ENCODE measurements at places on chromosomes 16 and 17.

- no peak for DNase-seq
Observed at GRCh38 chr17:74079537-74080300, 123.8 kb upstream of the RPL38 start.

DNA sequence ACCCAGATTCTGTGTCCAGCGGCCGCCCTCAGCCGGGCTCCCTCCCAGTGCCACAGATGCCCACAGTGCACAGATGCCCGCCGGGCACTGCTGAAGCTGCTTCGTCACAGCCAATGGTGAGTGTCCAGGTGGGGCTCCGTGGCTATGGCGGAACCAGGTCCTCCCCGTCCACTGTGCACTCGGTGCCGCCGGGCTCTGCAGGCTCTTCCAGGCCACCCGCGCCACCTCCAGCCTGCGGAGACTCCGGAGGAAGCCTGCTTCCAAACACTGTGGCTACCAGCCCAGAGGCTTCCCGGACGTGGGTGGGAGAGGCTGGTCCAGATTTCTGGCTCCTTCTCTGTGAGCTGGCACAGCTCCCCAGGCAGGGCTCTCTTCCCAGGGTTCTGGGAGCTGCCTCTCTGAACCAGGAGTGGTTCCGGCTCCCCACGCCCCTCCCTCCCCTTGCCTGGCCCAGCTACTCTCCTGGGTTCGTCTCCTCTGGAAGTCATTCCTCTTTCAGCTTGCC is 2.8 kb upstream of the PYCR1 start:
- DNase-seq: no peak

GRCh38 chr17:82781894-82782274 is 30.0 kb downstream of the TBCD start:
- DNase-seq: no peak

GRCh38 chr16:85062845-85063244 is 35.2 kb downstream of the KIAA0513 start:
- no peak for DNase-seq

DNA sequence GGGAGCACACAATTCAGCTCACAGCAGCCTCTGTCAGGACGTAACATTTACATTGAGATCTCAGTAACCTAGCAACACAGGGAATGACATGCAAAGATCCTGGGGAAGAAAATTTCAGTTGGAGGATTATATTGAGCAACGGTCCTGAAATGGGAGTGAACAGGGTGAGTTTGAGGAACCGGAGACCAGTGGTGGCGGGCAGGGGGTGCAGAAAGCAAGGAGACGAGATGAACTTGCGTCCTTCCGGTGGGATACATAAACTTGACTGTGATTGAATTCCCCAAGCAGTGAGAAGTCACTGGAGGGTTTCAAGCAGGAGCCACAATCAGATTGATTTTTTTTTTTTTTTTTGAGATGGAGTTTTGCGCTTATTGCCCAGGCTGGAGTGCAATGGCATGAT is 51.5 kb downstream of the SHISA6 start:
- no peak for DNase-seq

DNA sequence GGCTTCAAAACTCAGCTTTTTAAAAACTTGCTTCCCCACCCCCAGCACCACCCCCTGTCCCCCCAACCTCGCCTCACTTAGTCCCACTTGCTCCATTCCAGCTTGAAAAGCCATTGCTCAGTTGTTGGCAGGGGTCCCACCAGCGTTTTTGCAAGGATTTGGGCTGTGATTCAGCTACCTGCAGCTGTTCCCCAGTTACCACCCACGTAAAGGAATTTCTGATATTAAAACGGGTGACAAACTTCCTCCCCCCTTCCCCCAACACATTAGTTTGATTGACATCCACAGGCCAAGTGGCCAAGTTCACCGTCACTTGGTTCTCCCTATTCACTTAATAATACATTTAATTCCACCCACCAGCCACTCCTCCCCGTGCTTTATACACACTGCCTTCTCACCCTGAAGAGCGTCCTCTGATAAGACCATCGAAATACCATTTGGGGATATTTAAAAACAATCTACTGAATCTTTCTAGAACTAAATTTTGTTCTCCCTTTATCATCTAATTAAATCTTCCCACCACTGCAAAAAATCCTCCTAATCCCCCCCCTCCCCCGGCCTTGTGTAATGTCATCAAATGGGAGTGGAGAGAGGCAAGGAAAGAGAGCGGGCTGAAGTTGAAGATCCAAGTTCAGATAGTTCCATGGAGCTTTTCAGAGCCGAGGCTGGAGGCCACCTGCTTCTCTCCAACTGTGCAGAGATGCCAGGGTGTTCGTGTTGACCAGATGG is 55.1 kb downstream of the SOX9 start:
- DNase-seq: no peak

GRCh38 chr17:50206604-50207293 is 5.3 kb upstream of the COL1A1 start:
- no peak for DNase-seq

DNA sequence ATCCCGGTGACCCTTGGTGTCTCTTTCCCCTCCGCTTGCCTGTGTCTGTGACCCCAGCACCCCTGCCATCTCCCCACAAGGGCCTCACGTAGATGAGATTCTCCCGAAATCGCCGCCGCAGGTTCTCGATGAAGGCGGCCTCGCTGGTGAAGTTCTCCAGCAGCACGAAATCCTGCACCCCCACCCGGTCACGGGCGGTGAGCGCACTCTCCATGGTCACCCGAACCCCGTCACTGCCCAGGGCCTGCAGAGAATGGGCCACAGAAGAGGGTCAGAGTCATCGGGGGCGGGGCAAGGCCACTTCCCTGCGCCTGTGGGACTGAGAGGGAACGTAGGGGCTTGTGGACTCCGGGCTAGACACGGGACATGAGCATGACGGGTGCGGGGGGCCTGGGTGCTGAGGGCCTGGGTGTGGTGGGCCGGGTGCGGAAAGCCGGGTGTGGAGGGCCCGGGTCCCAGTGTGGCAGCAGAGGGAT is 8.4 kb downstream of the MYO1C start:
- no peak for DNase-seq

DNA sequence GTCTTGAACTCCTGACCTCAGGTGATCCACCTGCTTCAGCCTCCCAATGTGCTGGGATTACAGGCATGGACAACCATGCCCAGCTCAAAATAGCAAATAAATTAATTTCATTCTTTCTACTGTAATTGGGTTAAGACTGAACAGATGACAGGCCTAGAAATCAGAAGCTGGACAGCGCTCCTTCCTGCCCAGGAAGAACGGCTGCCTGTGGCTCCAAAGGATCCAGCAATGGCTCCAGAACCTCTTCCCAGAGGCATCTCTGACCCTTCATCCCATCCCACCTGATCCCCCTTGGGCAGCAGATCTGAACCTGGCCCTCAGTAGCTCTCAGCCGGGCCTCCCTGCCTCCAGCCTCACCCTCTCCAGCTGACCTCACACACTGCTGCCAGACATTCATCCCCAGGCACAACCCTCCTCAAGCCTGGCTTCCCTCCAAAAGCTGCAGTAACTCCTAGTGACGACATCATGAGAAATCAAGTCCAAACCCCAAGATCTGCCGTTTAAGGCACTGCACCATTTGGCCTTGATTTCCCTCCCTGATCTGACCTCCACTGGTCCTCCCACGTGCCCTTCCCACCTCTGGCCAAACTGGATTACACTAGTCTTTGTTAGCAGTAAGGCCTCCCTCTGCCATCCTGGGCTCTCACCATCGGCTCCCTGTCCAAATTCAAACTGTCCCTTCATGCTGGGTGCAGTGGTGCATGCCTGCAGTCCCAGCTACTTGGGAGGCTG is 3.1 kb upstream of the MIF4GD start:
- no peak for DNase-seq

DNA sequence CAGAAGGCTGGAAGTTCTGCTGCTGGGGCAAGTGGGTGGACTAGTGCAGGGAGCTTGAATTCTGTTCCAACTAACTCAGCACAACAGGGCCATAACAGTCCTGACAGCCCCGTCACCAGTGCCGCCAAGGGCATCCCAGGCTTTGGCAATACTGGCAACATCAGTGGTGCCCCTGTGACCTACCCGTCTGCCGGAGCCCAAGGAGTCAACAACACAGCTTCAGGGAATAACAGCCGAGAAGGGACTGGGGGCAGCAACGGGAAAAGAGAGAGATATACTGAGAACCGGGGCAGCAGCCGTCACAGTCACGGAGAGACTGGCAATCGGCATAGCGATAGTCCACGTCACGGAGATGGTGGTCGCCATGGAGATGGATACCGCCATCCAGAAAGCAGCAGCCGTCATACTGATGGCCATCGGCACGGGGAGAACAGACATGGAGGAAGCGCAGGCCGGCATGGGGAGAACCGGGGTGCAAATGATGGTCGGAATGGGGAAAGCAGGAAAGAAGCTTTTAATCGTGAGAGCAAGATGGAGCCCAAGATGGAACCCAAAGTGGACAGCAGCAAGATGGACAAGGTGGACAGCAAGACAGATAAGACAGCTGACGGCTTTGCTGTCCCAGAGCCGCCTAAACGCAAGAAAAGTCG is 9.4 kb upstream of the PSMC5 start:
- DNase-seq: no peak

GRCh38 chr16:10200637-10201586 is 18.7 kb upstream of the GRIN2A start:
- peak; percentile 56 for DNase-seq

- DNase-seq: no peak
Observed at GRCh38 chr16:29653471-29653870, 9.6 kb upstream of the SPN start.

DNA sequence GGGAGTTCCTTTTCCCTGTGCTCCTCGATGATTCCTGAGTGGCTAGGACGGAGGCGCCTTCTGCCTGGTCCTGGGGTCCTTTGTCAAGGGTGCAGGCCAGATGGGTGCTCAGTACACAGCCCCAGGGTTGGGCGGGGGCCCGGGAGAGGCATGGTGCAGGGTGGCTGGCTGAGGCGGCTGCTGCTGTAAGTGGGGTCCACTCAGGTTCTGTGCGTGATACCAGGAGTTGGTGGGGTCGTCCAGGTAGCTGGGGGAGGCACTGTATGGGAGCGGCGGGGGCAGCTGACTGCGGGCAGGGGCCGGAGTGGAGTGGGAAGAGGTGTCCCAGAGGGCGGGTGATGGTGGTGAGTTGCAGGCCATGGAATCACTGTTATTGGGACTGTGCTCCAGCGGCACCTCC is 3.6 kb downstream of the DLX3 start:
- no peak for DNase-seq

- DNase-seq: no peak
Observed at GRCh38 chr16:15502041-15502725, 67.8 kb downstream of the BMERB1 start.

DNA sequence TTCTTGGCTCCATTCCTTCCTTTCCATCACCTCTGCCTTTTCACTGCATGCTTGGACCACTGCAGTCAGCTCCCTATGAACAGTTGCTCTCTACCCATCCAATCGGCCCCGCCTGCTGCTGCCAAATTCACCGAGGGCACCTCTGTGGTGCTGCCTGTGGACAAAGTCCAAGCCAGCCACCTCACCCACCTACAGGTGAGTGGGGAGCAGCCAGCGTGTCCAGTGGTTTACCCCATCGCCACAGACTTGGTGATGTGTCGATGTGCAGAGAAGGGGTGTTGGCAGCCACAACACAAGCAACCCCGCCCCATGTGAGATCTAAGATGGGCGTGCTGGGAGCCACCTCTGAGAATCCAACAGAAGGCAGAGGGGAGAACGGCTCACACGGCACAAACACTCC is 43.7 kb upstream of the STH start:
- DNase-seq: no peak

GRCh38 chr16:88813269-88814143 is 1.8 kb upstream of the APRT start:
- no peak for DNase-seq

GRCh38 chr16:2155977-2156848 is 631 bp downstream of the TRAF7 start:
- no peak for DNase-seq

- no peak for DNase-seq
Observed at GRCh38 chr17:32742681-32743538, 134.0 kb downstream of the MYO1D start.

- no peak for DNase-seq
Observed at GRCh38 chr17:49926886-49927285, 42.1 kb upstream of the DLX4 start.

Measured in cerebellar nuclear complex (tissue), 1 donor.